Motor neuron (in vitro differentiated cells): ENCODE measurements at places on chromosomes 4 and X. TPM values are rescaled to one million over a fixed set of nuclear protein-coding genes. Genes with fewer than 3 reads are reported as not detected.

MAGEC3 gene
- total RNA-seq: 0.29 and 0.45 TPM in 2 replicates

CORIN gene
- total RNA-seq: 1.5 and 1.6 TPM in 2 replicates

ANKRD50 gene
- total RNA-seq: 51.9 and 54.3 TPM in 2 replicates

FRAS1 gene
- 0.59 and 1.1 TPM in 2 replicates for total RNA-seq

SLITRK2 gene
- 15.8 and 17.6 TPM in 2 replicates for total RNA-seq

STOX2 gene
- 25.6 and 29.0 TPM in 2 replicates for total RNA-seq

FAM149A gene
- total RNA-seq: 5.2 and 7.3 TPM in 2 replicates

AKAP14 gene
- total RNA-seq: not detected in 2 replicates
